NCI-H2029 (cell line): ENCODE measurements at places on chromosomes 7 and 10.

- no peak for DNase-seq
These were observed 631 bp downstream of the HPS6 start for GRCh38 chr10:102065561-102066398.

GRCh38 chr7:41792120-41792519, 89.2 kb upstream of the INHBA start:
- no peak for DNase-seq

- DNase-seq = no peak
These were observed 10.9 kb downstream of the MKI67 start for GRCh38 chr10:128115356-128115755.

DNA sequence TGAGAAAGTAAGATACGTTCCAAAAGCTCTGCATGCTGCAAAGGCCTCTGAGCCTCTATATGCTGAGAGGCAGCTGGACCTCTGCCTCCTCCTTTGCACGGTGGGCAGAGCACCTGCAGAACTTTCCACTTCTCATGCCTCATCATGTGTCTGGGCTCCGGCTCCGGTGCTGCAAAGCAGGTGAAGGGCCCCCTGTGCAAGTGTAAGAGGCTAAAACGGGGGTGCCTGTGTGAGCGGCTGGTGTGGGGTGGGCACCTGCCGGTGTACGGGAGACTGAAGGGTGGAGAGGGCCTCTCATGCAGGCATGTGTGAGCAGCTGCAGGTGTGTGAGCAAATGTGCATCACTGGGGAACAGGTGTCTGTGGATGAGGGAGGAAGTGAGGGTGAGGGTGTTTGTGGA, 121.0 kb downstream of the KCNMA1 start:
- peak; percentile 39 for DNase-seq

- DNase-seq = no peak
These were observed 141.1 kb upstream of the AGR3 start for GRCh38 chr7:17022920-17023319.

DNA sequence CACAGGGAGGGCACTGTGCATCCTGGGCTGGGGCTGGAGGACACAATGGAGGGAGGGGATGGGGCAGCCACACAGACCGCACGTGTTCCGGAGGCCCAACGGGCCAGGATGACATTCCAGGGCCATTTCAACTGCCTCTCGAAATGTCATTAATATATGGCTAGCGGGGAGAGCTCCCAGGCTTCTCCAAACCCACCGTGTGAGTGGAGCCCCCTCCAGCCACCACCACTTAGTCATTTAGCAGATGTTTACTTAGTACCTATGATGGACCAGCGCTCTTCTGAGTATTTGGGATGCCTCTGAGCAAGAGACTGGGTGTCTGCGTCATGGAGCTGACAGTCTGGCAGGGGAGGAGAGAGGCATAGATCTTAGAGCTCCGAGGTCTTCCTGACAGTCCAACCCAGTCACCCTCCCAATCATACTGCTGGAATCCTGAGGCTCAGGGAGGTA, 107.3 kb downstream of the ZMIZ1 start:
- no peak for DNase-seq

DNA sequence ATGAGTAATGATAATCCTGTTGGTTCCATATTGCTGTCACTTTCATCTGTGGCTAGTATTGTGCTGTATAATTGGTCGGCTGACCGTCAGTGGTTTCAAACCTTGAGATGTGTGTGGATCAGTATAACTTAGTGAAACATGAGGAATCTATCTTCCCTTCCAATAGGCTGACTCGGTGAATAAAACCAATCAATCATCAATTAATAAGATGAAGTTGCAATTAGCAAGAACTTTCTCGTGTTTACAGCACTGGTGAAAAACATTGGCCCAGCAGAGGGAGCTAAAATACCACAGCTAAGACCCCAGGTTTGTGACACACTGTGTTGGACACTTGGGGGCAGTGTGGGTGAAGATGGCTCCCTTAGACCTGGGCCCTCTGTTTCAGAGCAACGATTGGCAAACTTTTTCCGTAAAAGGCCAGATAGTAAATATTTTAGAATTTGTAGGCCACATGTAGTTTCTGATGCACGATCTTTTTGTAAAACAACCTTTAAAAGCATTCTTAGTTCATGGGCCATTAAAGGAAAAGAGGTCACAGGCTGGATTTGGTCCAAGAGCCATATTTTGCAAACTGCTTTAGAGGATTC, 47.8 kb downstream of the STRA8 start:
- DNase-seq = peak; percentile 76

GRCh38 chr7:35975851-35976454, 175.1 kb downstream of the SEPTIN7 start:
- peak; percentile 52 for DNase-seq

DNA sequence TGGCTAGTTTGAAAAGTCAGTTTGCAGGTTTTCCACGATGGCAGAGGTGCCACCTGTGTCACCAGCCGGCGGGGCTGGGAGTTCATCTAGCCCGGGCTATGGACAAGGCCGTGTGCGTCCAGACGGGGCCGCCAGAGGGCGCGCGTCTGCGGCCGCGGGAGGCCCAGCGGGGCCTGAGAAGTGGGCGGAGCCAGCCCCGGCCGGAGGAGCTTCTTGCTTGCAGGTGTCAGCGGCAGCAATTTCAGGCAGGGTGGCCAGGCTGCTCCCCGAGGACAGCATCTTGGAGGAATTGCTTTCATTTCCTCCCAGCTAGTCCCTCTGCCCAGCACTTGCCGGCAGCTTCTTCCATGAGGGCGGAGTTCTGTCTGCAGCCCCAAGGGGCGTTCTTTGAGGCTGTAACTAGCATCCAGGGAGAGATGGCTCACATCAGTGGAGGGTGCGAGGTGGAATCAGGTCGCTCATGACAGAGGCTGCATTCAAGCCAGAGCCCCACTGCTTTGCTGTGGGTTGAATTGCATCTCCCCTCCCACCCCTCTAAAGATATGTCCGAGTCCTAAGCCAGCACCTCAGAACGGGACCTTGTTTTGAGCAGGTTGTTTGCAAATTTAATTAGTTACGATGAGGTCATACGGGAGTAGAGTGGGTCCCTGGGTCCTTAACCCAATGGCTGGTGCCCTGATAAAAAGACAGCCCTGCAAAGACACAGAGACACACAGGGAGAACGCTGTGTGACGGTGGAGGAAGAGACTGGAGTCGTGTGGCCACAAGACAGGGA, 85.9 kb upstream of the MKI67 start:
- DNase-seq = peak; percentile 48

GRCh38 chr10:123583639-123584418, 82.3 kb upstream of the GPR26 start:
- DNase-seq = peak; percentile 59

GRCh38 chr7:133512560-133512959, 259.7 kb downstream of the EXOC4 start:
- DNase-seq = no peak

DNA sequence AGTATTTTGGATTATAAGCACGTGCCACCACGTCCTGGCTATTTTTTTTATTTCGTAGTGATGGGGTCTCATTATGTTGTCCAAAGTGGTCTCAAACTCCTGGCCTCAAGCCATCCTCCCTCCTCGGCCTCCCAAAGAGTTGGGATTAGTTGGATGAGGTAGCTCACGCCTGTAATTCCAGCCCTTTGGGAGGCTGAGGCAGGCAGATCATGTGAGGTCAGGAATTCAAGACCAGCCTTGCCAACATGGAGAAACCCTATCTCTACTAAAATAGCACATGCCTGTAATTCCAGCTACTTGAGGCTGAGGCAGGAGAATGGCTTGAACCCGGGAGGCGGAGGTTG, 21.8 kb upstream of the YWHAG start:
- no peak for DNase-seq

GRCh38 chr7:146296028-146296427, 179.4 kb downstream of the CNTNAP2 start:
- no peak for DNase-seq

GRCh38 chr10:113552701-113553100, at the start of gene HABP2:
TSS of gene HABP2 (plus strand) at chr10:113553053. CDS start at chr10:113553122, 69 bp downstream.
- DNase-seq = no peak

DNA sequence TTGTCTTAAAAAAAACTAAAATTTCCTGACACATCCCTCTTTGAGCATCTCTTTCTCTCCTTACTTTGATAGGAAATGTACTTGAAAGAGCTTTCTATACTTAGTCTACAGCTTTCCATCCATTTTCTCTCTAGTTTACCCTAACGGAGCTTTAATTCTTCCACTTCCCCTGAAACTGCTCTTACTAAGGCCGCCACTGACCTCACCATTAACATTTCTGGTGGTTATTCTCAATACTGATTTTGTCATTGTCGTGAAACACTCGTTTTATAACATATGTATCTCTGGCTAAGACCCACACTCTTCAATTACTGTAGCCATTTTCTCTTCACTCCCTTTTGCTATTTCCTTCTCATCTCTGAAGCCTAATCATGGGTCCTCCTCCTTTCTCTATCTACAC, 262.0 kb upstream of the FERD3L start:
- DNase-seq = no peak

GRCh38 chr7:128934361-128935341, 3.1 kb upstream of the IRF5 start:
- no peak for DNase-seq

DNA sequence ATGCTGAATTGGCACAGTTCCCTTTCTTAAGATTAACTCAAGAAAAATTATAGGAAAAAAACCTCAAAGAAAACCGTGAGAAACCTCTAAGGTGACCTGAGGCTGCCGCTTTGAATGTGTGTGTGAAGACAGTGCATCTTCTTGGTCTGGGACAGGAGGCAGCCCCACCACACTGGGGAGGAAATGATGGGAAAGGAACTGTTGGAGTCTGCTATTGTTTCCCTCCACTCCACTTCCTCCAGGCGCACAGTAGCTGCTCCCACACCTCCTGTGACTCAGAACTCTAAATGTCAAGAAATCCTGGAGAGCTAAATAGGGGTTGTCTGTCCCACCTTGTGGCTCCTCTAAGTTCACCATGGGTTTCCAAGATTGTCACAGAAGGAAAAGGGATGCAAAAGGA, 179.4 kb downstream of the PDE1C start:
- no peak for DNase-seq

DNA sequence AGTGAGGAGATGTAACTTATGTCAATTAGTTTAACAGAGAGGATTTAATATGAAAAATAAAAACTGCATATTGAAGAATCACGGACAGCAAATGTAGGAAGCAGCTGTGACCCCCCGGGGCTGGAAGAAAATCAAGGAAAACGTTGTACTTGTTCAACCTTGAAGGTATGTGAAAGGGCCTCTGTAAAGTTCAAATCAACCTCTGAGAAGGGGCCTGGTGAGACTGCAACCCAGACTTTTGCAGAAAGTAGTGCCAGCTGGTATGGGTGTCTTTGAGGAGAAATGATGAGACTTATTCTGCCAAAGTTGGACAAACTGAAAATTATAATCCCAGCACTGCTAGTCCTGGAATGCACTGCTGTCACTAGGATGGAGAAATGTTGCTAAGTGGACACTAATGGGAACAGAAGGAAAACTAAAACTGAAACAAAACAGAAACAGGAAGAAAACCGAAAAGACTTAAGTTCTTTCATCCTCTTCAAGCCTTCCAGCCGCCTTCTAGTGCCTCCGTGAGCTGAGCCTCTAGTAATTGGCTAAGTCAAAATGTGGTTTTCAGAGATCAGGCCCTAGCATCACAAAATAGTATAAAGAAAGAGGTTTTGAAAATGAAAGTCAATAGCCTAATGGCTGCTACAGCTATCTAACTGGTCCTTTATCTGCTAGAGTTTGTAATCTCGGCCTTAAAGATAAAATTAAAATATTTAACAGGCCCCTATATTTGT, 253.7 kb upstream of the SORCS1 start:
- no peak for DNase-seq

DNA sequence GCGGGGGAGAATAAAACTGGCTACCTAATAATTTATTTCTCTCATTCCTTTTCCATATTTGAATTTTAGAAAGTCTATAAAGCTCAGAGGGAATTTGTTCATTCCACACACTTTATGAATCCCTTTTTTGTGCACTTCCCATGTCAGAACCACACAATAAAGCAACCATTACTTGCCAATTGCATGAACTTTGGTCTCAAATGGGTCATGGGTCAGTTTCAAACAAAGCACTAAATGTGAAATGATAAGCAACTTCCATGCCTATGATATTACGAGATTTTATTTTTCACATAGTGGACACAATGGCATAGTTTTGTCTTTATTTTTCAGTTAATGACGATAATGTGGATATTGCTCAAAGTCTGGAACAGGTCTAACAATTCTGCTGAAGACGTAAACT, 18.6 kb upstream of the RELN start:
- no peak for DNase-seq

GRCh38 chr10:30029164-30029871, 30.1 kb downstream of the JCAD start:
- no peak for DNase-seq

DNA sequence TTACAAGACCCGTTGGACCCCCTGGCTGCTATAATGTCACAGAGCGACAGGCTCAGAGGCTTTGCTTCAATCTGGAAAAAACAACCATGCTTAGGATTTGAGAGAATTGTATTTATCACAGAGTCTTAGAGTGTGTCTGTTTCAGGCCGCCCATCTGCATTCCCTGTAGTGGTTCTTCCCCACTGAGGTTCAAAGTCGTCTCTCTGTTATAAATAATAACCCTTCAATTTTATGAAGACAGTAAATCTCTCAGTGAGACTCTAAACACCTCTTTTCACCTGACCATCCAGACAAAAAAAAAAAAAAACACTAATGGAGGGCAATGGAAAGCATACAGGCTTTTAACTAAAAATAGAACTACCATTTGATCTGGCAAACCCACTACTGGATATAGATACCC, 565.4 kb upstream of the AUTS2 start:
- DNase-seq = no peak

GRCh38 chr10:71331736-71332135, 12.7 kb downstream of the SLC29A3 start:
- DNase-seq = peak; percentile 52

DNA sequence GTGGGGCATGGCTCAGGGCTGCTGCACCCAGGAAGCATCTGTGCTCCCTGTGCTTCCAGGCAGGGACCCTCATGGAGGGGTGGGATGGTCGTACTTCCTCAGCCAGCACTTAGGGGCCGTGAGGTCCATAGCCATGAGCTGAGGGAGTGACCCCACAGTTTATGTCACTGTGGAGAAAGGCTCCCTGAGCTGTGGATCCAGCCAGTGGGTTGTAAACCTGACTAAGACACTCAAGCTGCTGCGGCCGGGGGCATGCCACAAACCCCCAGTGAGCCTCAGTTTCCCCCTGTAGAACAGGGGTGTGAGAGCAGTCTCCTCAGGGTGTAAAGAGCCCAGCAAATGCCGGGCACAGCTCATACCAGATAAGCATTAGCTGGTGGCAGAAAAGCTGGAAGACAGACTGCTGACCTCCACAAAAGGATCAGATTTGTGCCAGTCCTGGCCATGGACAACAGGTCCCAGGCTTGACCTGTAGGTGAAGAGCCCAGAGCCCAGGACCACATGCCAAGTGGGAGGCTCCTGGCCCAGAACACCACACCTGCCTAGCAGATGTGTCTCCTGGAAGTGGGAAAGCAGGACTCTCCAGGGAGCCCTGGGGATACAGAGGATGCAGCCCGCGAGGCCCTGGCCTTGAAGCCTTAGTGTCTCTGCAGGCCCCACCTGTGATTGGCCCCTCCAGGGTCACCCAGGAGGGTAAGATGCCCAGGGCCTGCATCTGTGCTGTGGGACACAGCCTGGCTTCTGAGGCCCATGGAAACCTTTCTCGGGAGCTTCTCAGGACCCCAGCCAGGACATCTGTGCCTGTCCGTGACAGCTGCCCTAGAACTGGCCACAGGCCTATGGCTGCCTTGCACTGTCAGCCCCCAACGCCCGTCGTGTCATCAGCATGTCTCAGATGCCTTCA, 78.1 kb upstream of the RET start:
- no peak for DNase-seq

GRCh38 chr10:30812018-30812851, 182.7 kb upstream of the LYZL2 start:
- DNase-seq = no peak
